ENCODE measurements at places on chromosomes 1 and 21.
A peak's percentile ranks its signal among the peaks of the same experiment; 100 is the strongest.

DNA sequence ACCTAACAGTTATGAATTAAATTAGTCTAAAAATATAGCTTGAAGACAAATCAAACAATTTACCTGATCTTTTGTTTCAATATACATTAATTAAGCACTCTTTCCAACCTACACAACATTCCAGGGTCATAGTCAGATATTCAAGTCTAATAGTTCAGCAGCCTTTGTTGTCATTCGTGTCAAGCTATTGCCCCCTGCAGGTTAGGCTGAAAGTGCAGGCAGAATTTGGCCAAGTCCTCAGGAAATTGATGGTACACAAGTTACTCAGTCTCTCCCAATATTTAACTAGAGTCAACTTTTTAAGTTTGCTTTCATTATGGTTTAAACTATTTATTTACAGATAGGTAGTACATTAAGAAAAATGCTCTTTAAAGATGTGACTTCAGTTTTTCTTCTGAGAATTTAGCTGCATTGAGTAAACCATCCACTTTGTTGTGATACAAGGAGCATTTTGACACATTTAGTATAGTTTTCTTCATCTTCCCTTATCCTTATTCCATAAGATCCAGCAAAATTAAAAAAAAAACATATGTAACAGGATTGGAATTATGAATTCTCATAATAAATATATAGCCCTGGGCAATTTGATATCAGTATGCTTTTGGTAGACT is 130.3 kb upstream of the DPYD start:
- DNase-seq: peak; percentile 56

- peak; percentile 22 for DNase-seq
Measured at GRCh38 chr1:172533513-172534151, 682 bp downstream of the SUCO start.

- no peak for DNase-seq
Measured at GRCh38 chr21:26110715-26111114, 59.9 kb downstream of the APP start.

DNA sequence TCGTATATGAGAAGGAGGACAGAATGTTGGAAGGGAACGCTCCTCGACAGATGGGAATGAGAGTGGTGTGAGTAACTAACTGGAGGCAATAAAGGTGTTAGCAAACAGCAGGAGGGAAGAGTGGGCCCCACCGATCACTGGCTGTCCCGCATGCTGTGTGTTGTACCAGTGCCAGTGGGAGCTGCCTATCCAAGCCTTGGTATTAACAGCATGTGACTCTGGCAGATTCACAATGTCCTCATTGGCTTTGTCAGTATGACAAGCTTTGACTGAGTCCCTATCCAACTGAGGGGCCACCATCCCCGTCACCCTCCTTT is 188.3 kb downstream of the NRIP1 start:
- DNase-seq: no peak

GRCh38 chr1:81617308-81617967 is 183.3 kb upstream of the ADGRL2 start:
- no peak for DNase-seq

- no peak for DNase-seq
Measured at GRCh38 chr21:14382486-14382834, 486 bp downstream of the HSPA13 start.

DNA sequence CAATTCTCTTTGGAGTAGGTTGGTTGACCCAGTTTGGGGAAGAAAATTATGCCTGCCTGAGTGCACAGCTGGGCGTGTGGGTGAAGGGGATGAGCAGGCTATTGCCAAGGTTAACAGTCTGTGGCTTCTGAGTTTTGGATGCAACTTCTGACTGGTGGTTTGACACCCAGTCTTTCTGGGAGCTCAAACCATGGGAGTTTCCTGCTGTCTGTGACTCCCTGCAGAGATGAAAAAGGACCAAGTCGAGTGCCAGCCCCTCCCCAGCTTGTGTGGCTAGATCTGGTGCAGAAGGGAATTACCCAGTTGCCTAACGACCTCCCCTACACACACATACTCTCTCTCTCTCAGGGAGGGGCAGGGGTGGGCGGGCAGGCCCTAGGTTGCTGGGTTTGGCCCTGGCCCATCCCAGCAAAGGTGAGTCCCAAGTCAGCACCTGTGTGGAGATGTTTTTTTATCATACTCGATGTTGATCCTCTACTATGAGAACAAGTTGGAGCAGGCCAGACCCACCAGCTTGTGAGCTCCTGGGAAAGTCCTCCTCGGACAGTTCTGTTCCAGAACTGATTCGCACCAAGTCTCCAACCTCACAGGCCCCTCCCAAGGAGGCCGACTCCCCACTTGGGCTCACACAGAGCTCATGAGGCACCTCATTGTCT is 28.2 kb downstream of the PKP1 start:
- DNase-seq: no peak

GRCh38 chr1:240737298-240737697 is 125.3 kb upstream of the GREM2 start:
- no peak for DNase-seq

- DNase-seq: no peak
Measured at GRCh38 chr1:17887661-17888371, 132.7 kb downstream of the ACTL8 start.

DNA sequence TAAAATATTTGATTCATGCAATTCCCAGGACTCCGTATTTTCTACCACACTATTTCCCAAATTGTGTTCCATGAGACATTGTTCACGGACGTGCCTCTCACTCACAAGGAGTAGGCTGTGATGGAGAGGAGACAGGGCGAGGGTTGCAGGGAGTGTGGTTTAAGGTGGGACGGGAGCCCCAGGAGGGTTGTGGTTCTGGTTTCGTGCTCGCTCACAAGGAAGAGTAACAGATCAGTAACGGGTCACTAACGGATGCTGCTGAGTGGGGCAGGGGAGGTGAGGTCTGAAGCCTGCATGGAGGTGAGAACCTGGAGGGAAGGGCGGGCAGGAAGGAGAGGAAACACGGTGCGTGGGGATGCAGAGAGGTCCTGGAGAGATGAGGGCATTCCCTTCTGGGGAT is 28.8 kb downstream of the TFF3 start:
- no peak for DNase-seq

DNA sequence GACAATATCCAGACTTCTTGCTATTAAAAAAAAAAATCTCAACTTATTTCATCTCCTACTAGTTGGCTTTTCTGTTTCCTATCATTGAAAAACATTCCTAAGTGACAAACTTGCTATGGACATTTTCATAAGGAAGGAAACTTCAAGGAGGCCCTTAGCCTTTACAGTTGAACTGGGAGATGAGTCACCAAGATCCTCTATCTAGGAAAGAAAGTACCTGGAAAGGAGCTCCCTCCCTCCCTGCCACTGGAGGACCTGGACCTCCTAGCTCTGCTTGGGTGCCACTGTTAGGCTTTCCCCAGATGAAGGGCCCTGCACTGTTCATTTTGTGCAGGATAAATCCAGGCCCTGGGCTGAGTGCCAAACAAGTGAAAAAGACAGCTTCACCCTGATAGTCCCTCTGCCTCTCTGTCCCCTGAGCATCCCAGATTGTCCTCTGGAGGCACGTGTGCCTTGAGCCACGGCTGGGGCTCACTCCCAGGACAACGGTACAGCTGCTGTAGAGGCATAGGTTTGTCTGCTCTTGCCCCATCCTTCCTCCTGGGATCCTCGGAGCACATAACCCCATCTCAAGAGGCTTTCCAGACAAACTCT is 40.2 kb upstream of the SOX13 start:
- DNase-seq: no peak

- DNase-seq: no peak
Measured at GRCh38 chr1:170168265-170168664, 22.5 kb downstream of the NTMT2 start.

GRCh38 chr1:238568735-238569134 is 678.0 kb upstream of the ZP4 start:
- no peak for DNase-seq

- DNase-seq: no peak
Measured at GRCh38 chr1:26190373-26190987, at the start of gene CATSPER4. CATSPER4 (plus strand) TSS chr1:26190602; CDS start chr1:26190628, 26 bp downstream.

DNA sequence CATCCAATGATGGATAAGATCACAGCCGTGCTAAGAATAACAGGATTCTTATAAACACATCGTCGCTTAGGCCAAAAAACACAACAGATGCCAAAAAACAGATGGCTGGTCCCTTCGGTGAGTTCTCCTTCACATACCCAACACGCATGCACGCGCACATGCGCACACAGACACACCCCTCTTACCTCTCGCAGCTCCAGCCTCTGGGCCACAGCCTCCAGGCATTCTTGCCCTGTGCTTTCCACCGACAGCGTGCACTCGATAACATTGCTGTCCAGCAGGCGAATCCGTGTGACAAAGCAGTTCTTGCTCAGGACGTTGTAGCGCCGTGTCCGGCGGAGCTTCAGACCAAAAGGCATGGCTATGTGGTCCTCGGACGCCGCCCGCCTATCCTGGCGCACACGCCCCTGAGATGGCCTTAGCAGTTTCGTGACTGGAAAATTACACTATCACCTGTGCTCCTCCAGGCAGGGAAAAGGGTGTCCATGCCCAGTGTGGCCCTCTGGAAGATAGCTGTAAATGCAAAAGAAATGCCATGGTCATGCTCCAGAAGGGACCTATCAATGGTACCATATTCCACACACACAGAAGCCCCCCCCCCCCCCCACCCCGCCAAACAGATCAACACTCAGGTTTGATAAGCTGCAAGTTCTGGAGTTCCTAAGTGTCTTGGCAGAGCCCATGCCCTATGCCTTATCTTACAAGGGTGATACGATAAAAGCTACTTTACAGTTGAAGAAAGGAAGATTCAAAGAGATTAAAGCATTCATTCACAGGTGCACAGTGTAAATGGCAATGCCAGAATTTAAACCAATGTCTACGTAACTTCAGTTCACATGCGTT is 86.7 kb downstream of the PTPN14 start:
- no peak for DNase-seq

DNA sequence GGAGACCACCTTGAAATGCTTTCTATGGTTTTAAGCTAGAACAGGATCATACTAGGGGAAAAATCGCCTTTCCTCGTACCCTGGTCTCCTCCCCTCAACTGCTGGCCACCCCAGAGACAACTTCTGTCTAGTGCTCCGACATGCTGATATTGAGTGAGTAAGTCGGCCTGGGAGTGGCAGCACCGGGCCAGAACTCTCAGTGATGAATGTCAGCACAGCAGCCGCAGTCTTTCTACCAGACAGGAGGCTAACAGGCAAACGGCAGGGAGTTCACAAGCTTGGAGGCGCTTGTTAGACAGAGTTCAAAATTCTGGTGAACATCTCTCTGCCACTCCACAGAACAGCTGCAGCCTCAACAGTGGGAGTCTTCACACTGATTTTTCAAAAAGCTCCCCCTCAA is 716.9 kb downstream of the ADGRL2 start:
- DNase-seq: no peak

DNA sequence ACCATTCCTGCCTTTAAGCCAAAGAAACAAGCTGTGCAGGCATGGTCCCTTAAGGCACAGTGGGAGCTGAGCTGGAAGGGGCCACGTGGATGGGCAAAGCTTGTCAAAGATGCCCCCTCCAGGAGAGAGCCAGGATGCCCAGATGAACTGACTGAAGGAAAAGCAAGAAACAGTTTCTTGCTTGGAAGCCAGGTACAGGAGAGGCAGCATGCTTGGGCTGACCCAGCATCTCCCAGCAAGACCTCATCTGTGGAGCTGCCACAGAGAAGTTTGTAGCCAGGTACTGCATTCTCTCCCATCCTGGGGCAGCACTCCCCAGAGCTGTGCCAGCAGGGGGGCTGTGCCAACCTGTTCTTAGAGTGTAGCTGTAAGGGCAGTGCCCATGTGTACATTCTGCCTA is 1.3 kb upstream of the SLC50A1 start:
- no peak for DNase-seq

Data from activated effector memory CD4-positive, alpha-beta T cell treated with Interleukin-2 at 50 U/mL for 16 hours (primary cell).